ENCODE measurements at places on chromosomes 2 and 18.

DNA sequence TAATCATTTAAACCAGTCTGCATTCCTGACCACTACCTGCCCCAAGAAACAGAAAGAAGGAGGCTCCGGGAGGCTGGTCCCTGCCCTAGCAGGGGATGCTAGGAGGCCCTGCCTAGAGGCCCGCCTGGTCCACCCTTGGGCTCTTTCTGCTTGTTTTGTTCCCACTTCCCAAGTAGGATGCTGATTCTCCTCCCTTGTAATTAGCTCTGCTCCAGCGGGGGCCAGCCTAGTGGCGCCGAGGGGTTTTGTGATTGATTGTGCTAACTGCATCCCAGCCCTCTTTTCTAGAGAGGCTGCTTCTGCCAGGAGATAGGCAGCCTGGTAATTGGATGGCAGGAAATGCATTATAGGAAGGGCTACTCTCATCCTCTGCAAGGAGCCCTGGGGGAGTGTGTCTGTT lies 220.0 kb downstream of the LOXHD1 start:
- DNase-seq: no peak

- DNase-seq: no peak
Measured at GRCh38 chr2:214310319-214310718, 100.5 kb upstream of the VWC2L start.

DNA sequence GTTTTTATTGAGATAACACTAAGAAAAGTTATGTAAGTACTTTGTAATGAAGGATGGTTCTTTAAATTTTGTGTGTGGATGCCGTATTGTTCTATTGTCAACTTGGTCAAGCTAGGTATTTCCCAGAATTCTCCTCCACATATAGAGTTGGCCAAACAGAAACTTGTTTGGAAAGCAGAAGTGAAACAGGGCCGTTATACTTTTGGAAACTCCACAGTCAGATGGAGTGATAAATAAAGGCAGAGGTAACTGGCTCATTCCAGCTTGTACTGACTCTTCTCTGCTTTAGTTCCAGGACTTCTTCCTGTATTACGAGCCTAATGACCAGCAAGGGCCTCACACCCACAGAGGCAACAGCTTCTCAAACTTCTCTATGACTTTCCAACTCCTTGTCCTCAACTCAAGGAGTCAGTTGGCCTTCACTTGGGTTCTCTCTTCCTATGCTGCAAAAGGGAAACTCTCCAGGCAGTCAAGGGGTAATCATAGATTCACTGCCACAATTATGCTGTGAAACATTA lies 16.4 kb upstream of the STARD7 start:
- DNase-seq: no peak

DNA sequence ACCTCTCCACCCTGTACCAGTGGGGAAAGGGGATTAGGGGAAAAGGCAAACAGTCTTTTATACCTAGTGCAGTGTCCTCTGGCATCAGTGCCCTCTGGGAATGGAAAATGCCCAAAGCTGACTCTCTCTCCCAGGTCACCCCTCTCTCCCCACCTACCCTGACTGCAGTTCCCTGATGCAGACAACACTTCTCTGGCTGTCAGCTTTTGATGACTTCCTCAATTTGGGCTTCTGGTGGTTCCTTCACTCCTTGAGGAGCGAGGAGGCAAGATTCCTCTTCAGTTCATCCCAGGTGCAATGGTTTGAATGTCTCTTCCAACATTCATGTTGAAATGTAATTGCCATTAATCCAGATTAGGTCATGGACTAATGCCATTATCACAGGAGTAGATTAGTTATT lies 19.7 kb upstream of the PPM1B start:
- DNase-seq: no peak

- DNase-seq: no peak
Measured at GRCh38 chr2:235263205-235264120, 230.4 kb upstream of the AGAP1 start.

DNA sequence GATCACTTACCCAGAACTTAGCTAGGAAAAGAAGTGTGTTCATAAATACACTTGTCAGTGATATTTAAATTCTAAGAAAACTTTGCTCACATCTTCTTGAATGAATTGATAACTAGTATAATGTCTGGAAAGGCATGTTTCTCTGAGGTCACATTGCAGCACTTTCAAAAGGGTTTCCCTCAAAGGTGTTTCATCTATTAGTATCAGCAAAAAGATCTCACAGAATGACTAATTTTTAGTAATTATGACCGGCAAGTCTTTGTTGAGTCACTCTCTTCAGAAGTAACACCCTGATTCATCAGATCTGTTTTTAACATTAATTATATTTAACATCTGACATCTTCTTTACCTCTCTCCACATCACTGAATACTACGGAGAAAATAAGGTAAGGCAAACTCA lies 222.3 kb downstream of the IKZF2 start:
- no peak for DNase-seq

DNA sequence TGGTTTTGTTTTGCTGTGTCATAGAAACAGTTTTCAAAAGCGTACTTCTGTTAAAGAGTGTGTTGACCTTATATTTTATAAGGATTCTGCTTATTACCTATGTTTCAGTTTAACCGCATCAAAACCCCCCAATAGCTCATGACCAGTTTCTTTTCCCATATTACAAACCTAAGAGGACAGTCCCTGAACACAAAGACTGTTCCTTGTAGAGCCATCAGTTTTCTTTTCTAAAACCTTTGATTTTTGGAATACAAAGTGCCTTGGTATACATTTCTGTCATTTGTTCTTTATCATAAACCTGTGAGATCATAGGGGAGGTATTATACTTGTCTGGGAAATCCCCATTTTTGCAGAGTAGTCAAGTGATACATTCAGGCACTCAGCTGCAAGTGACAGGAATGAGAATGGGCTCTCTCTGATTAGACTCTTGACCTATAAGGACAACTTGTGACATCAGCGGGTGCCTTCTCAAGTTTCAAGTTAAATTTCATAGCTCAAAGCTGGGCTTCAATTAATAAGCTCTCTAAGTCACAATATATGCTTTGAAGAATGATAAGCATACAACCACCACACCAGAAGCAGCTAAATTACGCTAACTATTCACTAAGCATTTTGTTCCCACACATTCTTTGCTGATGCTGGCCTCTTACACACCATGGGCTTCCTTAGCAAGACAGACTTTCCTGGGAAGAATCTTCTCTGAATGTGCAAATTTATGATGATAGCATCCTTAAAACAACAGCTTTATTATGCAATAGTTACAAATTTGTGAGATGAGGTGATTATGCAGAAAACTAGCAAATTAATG lies 97.5 kb upstream of the CD302 start:
- no peak for DNase-seq

GRCh38 chr2:239536186-239536585 lies 135.4 kb upstream of the HDAC4 start:
- no peak for DNase-seq

DNA sequence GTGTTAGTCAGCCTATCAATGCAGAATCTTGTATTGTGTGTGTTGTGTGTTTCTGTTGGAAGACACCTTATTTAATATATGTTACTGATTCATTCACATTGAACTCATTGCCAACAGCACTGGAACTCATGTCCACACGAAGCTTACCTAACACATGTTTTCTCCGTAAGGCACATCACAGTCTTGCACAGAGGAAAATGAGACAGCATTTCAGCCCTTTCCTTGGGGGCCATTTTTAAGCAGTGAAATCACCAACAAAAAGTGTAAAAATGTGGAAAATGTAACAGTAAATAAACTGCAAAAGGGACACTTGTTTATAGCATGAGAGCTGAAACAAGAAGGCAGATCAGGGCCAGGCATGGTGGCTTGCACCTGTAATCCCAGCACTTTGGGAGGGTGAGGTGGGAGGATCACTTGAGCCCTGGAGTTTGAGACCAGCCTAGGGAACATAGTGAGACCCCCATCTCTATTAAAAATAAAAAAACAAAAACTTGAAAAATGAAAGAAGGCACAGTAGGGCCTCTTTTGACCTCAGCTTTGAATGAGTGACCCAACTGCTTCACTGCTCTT lies 306.0 kb downstream of the MYCN start:
- no peak for DNase-seq

DNA sequence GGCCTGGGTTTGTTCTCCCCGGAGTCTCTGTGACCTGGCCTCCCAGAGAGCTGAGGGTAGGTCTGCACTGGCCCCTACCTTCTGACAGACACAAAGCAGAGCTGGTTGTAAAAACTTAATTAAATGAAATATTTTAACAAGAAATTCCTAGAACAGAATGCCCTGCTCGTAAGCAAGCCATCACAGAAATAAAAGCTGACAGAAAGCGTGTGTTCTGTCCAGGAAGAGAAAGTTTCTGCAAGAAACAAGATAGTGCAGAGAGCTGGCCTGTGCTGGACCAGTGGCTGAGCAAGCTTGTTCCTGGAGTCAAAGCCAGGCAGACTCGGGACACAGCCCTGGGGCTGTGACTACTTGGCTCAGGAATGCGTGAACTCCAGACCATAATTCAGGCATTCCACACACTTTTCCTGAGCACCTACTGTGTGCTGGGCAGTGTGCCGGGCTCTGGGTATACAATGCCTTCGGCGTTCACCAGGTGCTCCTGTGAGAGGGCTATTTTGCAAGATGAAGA lies 51.6 kb downstream of the APOB start:
- no peak for DNase-seq

DNA sequence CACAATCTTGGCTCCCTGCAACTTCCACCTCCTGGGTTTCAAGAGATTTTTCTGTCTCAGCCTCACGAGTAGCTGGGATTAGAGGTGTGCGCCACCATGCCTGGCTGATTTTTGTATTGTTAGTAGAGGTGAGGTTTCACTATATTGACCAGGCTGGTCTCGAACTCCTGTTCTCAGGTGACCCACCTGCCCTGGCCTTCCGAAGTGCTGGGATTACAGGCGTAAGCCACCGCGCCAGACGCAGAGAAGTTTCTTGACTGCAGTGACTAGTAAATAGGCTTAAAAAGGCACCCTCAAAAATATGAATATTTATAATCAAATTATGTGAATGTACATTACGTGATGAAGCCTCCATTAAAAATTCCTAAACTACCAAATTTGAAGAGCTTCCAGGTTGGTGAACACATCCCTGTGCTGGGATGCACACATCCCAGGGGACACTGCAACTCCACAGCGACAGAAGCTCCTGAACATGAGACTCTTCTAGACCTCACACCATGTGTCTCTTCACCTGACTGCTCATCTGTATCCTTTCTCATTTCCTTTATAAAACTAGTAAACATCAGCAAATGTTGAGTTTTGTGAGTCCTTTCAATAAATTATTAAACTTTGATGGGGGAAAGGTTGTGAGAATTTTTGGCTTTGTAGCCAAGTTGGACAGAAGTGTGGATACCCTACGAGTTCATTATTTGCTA lies 203.3 kb upstream of the SPOPL start:
- DNase-seq: no peak
